ENCODE measurements at places on chromosomes 11 and 22.

DNA sequence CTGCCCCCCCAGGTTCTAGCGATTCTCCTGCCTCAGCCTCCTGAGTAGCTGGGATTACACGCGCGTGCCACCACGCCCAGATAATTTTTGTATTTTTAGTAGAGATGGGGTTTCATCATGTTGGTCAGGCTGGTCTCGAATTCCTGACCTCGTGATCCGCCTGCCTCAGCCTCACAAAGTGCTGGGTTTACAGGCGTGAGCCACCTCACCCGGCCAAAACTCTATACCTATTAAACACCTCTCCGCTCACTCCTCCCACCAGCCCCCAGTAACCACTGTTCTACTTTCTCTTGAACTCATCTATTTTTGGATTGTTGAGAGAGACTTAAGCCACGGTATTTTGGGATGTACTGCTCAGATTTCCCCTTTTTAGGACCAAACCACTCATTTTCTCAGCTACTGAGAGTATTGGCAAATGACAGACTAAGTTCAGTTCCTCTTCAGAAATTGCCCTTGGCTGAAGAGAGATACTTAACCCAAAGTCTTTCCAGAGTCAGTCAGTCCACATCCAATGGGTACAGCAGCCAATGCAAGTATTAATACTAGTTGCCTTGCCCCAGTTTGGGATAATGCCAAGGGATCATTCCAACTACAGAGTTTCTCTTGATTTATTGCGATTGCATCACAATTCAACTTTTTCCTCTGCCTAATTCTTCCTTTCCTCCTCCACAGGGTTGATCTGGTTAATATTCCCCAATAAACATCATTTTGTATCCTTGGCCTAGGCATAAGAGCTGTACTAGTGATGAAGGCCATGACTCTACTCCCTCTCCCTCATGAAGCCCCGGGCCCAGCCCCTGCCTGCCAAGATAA, 36.8 kb upstream of the CSTF3 start:
- DNase-seq: peak; percentile 22

GRCh38 chr22:33757041-33757801, 163.1 kb downstream of the LARGE1 start:
- DNase-seq: no peak

GRCh38 chr11:60947700-60948099, 4.3 kb downstream of the SLC15A3 start:
- no peak for DNase-seq

- DNase-seq: no peak
Observed at GRCh38 chr11:105005451-105005845, 17.5 kb downstream of the CASP5 start.

DNA sequence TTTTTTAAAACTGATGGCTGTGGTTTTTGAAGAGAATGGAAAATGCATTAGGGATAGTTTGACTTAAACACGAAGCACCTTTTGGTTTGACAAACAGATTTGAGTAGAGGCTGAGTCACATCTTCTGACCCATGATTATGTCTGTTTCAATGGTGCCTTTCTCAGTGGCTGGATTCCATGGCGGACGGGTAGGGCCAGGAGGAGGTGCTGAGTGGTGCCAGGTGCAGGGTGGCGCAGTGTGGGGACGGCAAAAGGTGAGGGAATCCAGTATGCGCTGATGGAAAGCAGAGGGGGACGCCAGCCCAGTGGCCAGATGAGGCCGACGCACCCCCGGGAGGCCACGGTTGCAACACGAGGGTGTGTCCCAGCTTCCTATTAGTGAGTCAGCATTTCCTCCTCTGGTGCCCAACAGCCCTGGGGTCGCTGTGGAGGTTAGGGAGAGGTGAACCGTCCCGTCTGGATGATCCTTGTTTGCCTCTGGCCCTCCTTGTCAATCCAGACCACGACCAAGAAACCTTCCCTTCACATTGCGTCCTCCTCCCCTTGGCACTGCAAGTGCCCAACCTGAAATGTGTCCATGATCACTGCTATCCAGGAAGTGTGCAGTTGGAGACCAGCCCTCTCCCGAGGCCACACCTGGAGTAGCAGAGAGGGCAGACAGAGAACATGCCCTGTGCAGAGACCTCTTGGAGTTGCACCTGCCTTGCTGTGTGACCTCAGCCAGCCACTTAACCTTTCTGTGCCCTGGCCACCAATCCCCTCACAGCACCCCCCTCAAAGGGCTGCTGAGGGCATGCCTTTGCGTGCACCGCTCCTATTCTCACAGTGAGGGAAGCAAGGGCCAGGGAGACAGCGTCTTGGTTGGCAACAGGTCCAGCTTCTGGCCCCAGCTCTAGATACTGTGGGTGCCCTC, 32.5 kb upstream of the ATXN10 start:
- peak; percentile 40 for DNase-seq

- no peak for DNase-seq
Observed at GRCh38 chr22:25772288-25772687, 30.3 kb downstream of the MYO18B start.

GRCh38 chr22:21710156-21710555, 25.4 kb downstream of the YPEL1 start:
- no peak for DNase-seq

GRCh38 chr22:36936362-36937116, 23.1 kb downstream of the CSF2RB start:
- no peak for DNase-seq

GRCh38 chr22:47335460-47335859, 573.0 kb downstream of the TBC1D22A start:
- no peak for DNase-seq

- no peak for DNase-seq
Observed at GRCh38 chr11:19555266-19555665, 157.4 kb upstream of the NAV2 start.

GRCh38 chr22:34841331-34841771, 224.6 kb upstream of the ISX start:
- DNase-seq: no peak

- DNase-seq: no peak
Observed at GRCh38 chr11:59804061-59804460, 6.5 kb downstream of the MRPL16 start.

DNA sequence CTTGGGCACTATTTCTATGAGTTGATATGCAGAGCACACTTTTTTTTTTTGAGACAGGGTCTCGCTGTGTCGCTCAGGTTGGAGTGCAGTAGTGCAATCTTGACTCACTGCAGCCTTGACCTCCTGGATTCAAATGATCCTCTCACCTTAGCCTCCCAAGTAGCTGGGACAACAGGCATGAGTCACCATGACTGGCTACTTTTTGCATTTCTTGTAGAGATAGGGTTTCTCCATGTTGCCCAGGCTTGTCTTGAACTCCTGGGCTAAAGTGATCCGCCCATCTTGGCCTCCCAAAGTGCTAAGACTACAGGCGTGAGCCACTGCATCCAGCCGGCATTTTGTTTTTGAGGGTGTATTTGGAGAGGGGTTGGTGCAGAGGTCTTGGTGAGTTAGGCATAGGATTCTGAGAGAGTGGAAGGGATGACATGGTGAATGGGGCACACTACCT, 29.9 kb upstream of the MTCH2 start:
- DNase-seq: no peak

DNA sequence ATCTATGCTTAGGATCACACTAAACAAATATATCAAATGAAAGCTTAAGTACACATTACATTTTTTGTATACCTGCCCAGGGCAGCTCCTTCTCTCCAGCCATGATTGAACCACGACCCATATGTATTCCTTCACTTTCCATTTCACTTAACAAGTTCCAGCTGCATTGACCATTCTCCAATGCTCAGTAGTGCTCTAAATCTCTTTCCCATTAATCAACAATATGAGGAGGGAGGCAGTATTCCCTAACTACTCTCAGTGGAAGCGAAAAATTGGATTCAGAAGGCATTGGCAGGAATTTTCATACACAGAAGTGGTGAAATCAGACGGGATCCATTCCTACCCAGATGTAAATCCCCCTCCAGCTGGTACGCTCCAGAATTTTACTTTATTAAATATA, 372.0 kb upstream of the LUZP2 start:
- DNase-seq: no peak

GRCh38 chr22:43257549-43257948, 70.6 kb upstream of the TTLL12 start:
- DNase-seq: no peak

GRCh38 chr11:95734009-95734572, 55.5 kb downstream of the FAM76B start:
- no peak for DNase-seq

DNA sequence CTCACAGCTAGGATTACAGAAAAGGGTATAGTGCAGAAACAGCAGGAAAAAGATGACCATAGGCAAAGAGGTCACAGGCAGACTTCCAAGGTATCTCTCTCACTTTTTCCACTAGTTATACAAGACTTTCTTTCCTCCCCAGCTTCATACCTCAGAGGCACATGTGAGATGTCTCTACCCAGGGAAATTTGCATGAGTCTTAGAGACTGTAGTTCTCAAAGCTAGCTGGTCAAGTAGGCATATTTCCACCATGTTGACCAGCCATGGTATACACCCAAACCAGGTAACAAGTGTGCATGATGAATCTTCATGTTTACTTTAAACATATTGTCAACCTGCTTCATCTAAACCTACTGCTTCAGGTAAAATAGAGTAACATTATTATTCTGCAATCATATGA, 27.9 kb downstream of the PRMT3 start:
- no peak for DNase-seq

GRCh38 chr11:111676878-111677585, 74.8 kb downstream of the SIK2 start:
- DNase-seq: no peak

DNA sequence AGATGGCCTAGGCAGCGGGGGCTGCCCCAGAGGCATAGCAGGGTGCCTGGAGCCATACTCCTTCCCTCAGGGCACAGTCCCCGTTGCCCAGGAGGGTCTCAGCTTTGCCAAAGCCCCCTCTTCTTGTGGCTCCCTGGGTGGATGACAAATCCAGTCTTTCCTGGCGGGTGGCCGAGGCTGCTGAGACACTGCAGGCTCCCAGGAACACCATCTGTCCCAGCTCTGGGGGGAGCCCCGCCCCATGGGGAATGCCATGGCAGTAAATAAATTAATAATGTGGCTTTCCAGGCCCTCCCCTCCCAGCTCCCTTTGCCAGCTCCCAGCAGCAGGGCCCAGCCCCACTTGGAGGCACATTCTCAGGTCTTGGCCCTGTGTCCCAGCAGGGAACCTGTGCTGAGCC, 45.0 kb downstream of the PDE2A start:
- no peak for DNase-seq

- no peak for DNase-seq
Observed at GRCh38 chr22:38315823-38316363, 1.3 kb downstream of the CSNK1E start.

DNA sequence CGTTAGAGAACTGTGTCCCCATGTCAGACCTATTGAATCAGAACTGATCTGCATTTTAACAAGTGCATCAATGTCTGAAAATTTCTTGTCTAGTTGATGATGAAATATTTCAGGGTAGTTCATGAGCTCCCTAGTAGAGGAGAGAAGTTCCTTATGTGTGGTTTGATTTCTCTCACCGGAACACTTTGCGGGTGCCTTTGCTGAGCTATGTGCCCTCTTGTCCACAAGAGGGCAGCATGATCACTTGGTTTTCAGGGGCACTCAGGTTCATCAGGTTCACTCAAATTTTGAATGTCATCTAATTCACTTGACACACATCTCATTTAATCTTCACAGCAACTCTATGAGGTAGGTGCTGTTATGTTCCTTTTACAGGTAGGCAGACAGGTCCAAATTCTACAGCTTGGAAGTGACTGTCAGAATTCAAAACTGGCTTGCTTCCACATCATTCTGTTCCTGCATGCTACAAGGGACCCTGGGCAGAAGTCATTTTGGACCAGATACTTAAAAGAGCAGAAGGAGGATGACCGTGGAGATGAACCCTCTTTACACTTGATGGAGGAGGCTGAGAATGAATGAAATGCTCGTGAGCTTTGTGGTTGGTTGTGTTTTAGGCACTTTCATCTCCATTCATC, 55.6 kb downstream of the P4HA3 start:
- peak; percentile 64 for DNase-seq

GRCh38 chr22:21064917-21065864, 19.4 kb downstream of the LRRC74B start:
- DNase-seq: no peak

DNA sequence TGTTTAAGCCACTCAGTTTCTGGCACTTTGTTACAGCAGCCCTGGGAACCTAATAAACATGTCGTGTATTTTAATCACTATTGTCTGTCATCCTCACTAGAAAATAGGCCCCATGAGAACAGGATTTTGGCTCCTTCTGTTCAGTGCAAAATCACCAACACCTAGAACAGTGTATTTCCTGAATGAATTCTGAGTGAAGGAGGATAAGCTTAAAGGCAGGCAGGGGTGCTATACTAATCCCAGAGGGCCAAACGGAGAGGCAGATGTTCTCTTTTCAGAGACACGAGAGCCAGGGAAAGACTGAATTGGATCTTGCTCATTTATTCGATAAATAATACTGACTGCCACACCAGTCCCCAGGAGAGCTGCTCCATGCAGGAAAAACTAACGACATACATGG, 10.4 kb downstream of the SMCO4 start:
- DNase-seq: no peak

DNA sequence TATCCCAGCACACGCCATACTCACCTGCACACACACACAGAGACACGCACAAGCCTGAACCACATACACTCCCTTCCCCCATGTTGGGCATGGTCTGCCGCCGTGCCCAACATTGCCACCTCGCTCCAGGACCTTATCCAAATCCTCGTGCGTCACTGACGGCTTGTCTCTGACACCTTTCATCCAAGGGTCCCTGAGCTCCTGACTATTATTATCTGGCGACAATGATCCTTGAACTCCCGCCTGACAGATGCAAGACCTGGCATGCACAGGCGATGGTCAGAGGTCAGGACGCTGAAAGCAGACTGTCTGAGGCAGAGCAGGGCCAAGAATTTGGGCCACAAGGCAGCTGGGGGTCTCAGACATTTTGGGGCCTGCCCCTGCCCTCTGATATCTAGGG, 4.2 kb downstream of the MB start:
- no peak for DNase-seq

DNA sequence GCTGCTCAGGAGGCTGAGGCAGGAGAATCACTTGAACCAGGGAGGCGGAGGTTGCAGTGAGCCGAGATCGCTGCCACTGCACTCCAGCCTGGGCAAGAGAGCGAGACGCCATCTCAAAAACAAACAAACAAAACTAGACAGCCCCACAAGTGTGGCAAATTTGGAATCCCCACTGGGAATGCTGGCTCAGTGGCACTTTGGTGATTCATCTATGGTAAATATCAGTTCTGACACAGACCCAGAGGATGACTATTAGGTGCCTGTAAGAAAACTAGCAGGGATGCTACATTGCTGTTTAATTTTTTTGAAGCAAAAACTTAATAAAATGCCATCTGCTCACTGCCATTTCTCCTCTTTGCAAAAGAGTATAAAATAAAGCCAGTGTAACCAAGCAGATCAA, 107.9 kb downstream of the NAT10 start:
- no peak for DNase-seq

DNA sequence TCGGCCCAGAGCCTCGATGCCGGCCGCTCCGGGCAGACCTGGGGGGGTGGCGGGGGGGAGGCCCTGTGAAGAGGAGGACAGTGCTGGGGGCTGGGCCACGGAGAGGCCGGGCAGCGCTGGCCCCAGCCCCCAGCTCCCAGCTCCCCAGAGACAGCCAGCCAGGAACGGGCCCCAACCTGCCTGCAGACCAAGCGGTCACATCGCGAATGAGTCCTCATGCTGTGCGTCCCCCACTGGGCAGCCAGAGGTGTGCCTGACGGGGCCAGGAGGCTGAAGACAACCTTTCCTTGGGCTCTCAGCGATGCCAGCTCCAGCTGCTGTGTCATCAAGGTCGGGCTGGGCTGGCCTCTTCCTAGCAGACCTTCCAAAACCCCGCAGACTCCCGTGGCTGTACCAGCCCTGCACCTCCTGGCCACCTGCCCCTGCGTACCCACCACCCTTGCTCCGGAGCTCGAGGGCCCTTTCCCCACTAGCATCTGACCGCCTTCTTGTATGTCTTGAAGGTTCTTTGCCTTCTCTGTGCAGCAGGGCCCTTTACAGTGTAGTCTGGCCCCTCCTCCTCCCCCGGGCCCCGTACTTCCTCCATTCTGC, 88.4 kb downstream of the CDKN1C start:
- DNase-seq: no peak

Measured in CD4-positive, alpha-beta T cell treated with Interleukin-1 beta for 1 hour (primary cell).